ENCODE measurements at places on chromosomes 6 and 20.
A peak's percentile ranks its signal among the peaks of the same experiment; 100 is the strongest.

DNA sequence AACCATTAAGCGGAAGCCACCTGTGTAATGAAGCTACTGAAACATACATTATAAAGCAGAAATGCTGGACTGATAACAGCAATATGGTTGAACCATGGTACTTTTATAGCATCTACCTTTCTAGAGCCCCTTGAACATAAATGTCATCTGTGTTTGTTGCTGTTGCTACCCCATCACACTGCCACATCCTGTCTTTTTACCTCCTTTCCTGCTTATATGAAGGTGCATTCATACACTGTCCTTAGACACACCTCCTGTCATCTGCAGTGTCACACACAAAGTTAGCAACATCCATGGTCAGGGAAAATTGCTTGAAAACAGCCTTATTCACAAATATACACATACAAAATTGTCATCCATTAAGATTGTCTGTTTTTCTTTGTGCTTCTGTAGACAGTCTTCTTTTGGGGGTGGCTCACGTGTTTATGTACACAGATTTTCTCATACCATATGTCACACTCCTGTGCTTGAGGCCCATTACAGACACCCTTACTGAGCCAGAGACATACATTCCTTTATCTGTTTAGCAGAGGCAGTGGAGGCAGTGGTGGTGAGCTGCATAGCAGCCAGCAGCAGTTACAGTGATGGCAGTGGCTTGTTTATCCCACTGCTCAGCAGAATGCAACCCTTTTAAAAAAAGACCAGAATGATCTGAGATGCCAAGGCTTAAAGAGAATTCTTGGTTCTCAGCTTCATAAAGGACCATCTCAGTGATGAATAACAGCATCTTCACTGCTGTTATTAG lies 25.9 kb downstream of the C6orf62 start:
- DNase-seq: no peak

DNA sequence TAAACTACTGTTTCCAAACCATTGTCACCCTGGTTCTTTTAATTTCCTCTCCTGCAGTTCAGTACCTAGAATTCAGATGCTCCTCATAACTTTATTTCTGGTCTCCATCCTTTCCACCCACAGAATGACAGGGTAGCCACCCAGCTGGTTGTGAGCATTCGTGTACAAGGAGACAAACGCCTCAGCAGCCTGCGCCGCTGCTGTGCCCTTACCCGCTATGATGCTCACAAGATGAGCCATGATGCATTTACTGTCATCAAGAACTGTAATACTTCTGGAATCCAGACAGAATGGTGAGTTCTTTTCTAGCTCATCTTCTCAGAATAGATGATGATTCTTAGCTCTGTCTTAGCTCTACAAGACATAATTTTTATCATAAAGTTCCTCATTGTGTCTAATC lies 18.6 kb downstream of the GTPBP2 start:
- no peak for DNase-seq

GRCh38 chr6:163120223-163120622 lies 294.3 kb upstream of the QKI start:
- DNase-seq: no peak

DNA sequence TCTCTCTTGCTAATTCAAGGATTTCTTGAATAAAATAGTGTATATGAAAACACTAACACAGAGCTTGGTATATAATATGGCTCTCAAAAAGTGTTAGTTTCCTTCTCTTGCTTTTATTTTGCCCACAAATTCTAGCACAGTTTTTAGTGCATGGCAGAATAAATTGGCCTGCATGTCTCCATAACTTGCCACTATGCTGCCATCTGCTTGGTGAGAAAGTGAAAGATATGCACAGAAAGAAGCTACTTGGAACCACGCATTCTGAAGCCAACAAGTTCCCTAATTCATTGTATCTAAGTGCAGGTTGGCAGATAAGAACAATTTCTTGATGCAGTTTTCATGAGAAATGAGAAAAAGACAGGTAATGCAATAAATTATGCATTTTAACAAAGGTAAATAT lies 101.2 kb downstream of the EPHA7 start:
- no peak for DNase-seq

DNA sequence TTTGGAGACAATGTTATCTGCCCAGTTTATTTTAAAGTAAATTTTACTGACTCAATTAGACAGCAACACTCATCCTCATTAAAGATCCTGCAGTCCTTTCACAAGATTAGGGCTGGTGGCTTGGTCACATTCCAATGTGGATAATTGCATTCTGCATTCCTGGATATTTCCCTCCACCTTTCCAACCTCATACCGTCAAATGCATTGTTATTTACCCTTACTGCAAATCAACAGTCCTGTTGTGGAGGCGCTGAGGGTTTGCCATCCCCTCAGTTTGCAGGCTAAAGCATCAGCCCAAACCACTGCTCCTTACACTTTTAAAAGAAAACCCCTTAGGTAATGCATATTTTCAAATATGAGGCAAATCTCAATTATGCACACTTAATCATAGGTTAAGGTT lies 5.4 kb downstream of the CITED2 start:
- DNase-seq: no peak

GRCh38 chr6:116136373-116136772 lies 10.4 kb upstream of the COL10A1 start:
- no peak for DNase-seq

GRCh38 chr20:32902456-32903420 lies 44.0 kb downstream of the EFCAB8 start:
- DNase-seq: peak; percentile 54

DNA sequence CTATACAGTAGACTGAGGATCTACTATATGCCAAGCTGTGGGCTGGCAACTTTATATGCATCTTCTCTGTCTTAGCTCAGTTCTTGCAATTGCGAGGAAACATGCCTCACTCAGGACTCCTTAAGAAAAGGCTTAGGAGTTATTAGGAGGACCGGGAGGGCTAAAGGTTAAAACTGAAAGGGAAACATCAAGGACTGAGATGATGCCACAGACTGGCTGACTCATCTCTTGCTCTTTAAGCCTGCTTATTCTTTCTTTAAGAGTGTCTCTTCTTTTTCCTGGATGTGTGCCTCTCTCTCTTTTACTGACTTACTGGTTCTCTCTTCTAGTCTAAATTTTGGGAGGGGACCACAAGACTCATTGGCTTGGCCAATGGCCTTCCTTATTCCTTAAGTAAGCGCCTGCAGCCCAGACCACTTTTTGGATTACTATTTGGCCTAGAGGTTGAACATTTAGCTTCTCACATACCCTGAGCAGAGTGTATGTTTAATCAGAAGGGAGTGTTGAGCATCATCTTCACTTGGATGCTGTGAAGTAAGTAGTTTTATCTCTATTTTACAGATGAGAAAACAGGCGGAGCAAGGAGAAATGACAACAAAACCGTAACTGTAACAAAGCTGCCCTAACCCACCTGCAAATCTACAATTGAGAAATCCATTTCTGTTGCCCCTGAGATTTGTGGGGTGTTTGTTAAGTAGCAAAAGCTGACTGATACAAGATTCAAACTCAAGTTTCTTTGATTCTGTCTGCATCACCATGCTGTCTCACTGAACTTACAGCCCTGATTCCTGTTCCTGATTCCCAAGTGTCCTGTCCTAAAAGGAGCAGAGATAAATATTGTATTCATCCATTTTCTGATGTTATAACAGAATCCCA lies 7.2 kb upstream of the SDC4 start:
- no peak for DNase-seq

DNA sequence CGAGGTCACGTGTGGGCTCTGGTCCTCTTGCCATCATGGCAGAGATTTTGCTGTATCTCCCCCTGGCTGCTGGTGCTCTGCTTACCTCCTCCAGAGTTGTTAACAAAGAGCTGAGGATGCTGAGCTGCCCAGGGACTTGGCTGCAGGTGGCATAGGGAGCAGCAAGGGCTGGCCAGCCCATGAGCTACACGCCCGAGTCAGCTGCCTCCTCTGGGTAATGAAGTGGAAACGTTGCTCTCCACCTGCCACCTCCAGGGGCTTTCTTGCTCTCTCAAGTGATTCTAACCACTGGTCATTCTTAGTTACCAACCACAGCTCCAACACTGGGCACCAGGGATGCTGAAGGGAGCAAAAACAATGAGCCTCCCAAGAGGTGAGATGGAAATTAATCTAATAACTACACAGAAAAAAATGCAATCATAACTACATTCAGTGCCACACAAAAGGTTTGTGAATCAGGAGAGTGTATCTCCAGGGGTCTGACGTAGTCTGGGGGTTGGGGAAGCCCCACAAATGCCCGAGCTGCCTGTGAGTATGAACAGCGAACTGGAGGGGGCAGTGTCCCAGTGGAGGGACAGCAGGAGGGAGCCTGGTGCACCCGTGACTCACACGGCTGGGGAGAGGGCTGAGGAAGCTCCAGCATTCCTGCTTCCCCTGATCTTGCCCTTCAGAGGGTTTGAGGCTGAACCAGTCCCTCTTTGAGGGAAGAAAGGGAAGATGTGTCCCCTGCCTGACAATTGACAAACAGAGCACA lies 78.7 kb downstream of the CDH26 start:
- no peak for DNase-seq

GRCh38 chr6:21241231-21242130 lies 352.1 kb upstream of the SOX4 start:
- no peak for DNase-seq

DNA sequence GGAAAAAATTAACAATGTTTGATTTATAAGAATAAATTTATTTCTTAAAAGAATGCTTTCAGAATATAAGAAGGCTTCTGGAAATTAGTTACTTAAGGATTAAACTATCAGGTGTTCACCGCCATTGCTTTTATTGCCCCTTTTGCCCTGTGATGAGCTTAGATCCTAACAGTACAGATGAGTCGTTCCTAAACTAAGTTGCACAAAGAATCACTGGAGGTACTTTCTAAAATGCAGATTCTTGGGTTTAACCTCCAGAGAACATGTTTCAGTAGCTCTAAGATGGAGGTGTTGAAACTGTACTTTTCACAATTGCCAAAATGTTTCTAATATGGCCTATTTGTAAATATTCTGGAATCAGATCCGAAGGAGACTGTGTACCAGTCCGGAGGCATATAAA lies 211.9 kb downstream of the GMDS start:
- DNase-seq: no peak

DNA sequence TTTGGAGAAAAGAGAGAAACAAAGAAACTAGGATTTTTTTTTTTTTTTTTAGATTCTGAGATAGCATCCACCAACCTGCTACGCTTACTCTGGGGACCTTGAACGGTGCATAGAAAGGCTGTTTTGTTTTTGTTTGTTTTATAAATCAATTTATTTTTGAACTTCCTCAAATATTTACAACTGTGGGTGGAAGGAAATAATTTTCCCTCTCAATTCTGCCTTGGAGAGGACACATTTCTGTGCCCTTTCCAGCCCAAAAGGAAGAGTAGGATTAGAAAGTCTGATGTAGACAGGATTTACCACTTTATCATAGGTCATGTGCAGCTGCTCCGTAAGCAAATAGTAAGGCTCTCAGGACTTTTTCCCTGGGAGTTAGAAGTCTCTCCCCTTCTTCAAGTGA lies 190.5 kb downstream of the NKAIN2 start:
- no peak for DNase-seq

DNA sequence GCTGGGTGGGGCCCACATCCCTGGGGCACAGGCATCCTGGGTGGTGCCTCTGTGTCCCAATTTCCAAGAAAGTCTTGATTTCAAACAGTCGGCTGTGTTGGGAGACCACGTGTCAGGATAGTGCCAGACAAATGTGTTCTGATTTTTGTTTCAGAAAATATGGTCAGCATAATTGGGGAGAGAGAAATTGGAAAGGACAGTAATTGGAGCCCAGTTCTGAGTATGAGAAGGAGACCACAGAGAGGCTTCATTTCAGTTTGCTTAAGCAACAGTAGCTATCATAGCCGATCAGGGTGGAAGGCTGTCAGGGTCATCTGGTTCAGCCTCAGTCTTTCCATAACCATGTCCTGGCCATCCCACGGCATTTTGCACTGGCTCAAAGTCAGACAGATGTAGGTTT lies 220.7 kb downstream of the CDC5L start:
- no peak for DNase-seq

DNA sequence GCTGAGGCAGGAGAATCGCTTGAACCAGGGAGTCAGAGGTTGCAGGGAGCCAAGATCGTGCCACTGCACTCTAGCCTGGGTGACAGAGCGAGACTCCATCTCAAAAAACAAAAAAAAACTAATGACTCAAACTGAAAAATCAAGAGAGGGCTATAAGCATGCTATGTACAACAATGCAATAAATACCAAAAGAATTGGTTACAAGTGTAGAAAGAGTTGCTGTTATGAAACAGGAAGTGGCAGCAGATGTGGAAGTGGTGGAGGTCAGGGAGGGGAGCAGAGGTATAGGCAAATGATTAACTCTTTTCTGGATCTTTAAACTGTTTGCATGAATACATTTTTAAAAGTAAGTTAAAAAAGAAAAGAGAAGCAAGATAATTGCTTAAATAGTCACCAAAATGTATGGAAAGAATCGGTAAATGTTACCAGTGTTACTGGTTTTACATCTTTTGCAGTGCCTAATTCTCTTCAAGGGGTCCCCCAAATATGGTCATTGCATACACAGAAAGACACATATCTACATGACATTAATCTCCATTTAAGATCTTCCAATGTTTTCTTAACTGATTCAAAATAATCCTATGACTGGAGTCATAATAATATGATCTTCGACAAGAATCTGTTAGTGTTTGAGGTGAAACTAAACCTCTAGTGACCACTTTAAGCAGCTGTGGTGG lies 15.0 kb downstream of the CALHM6 start:
- no peak for DNase-seq

GRCh38 chr6:81739230-81740195 lies 13.0 kb downstream of the TENT5A start:
- DNase-seq: no peak

DNA sequence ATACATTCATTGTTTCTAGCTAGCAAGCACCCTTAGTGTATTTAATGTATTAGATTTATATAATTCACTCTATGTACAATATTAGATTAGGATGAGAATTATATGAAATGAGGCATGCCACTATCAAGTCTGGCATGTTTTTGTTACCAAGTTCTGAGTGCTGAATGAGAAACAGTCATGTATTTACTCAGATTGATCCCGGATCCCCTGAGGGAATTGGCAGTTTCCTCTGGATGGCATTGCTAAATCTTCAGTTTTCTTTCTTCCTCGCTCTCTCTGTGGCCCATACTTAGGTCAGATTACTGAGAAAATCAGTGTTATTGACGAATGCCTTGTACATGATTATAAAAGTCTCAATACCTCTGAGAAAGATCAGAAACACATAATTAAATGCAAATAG lies 66.6 kb downstream of the CDKAL1 start:
- DNase-seq: no peak

Measured in CD8-positive, alpha-beta memory T cell (primary cell).